ENCODE measurements at places on chromosomes 16 and 17. TPM values are rescaled to one million over a fixed set of nuclear protein-coding genes. Genes with fewer than 3 reads are reported as not detected.

- no peak for DNase-seq
These were observed 366.6 kb upstream of the CCL2 start for GRCh38 chr17:33888455-33888854.

GRCh38 chr17:60545465-60546191 lies 19.6 kb upstream of the APPBP2 start:
- DNase-seq, result no peak

DNA sequence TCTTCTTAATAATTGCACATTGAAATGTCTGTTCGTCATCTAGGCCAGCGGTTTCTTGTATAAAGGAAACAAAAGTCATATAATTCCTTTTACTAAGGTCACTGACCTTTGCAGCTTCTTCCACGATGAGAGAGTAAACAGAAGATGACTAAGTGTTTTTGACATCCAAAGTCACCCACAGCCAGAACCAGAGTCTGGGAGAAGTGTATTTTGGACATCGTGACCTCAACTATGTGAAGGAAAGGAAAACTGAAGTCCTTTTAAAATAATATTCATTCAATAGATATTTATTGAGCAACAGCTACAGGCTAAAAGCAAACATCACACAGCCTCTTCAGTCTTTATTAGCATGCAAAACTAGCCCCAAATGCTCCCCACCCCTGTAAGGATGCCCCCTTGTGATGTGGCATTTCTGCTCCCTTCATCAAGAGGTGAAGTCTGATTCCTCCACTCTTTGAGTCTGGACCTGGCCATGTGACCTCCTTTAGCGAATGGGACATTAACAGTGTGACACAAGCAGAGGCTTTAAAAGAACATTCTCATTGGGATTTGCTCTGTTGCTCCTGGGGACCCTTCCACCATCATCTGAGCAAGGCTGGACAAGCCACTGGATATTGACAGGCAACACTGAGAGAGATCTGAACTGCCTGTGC lies 8.1 kb upstream of the PMP22 start:
- DNase-seq, result peak; percentile 36

Gene CCL16
- total RNA-seq, result not detected

DNA sequence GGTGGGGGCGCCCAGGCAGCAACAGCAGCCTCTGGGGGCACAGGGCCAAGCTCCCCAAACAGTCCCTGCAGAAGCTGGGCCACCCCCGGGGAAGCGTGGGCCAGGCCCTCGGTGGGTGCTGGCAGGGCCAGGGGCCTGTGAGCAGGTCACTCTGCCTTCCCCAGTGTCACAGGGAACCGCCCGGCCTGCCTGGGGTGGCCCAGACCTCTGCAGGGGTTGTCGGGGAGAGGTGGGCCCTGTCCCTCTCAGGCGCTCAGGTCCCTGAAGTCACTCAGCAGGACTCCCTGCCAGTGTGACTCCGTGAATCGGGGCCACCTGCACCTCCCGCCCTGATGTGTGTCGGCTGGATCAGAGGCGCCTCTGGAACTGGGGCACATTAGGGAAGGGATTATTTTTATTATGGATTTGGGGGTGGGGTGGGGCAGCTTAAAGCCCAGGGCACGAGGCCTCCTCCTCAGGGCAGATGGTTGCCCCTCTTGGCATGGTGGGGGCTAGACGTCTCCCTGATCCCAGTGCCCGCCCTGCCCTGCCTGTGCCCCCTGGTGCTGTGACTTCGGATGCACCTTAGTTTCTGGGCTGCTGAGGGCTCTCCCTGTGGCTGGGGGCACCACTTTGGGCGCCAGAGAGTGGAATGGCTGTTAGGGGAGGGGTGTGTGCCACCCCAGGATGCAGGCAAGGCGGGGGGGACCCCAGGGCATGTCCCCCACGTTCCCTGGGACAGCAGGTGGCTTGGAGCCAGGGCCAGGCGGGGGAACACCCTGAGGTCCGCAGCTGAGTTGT lies 1.2 kb upstream of the GNG13 start:
- DNase-seq, result no peak

DNA sequence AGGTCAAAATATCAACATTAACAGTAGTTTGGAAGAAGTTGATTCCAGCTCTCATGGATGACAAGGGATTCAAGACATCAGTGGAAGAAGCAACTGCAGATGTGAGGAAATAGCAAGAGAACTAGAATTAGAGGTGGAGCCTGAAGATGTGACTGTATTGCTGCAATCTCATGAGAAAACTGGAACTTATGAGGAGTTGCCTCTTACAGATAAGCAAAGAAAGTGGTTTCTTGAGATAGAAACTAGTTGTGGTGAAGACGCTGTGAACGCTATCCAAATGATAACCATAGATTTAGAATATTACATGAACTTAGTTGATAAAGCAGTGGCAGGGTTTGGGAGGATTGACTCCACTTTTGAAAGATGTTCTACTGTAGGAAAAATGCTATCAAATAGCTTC lies 67.8 kb downstream of the GOSR1 start:
- no peak for DNase-seq

Gene FAM20A
- total RNA-seq, result 104 TPM

Gene P2RX1
- 5.9 TPM for total RNA-seq
